ENCODE measurements at places on chromosomes 7 and 10. TPM values are rescaled to one million over a fixed set of nuclear protein-coding genes. Genes with fewer than 3 reads are reported as not detected.
A peak's percentile ranks its signal among the peaks of the same experiment; 100 is the strongest.

- H3K27me3 ChIP-seq = no peaks in the 10 kb centered on the region
- DNase-seq = no peak
- peaks cover 6% of the 10 kb centered on the region for H3K4me1 ChIP-seq
- no peak overlapping the region for H3K27ac ChIP-seq
- no peaks in the 10 kb centered on the region for H3K36me3 ChIP-seq
- no peak overlapping the region for H3K4me3 ChIP-seq
Observed at GRCh38 chr10:50613726-50614443, 9.9 kb downstream of the SGMS1 start.

DNA sequence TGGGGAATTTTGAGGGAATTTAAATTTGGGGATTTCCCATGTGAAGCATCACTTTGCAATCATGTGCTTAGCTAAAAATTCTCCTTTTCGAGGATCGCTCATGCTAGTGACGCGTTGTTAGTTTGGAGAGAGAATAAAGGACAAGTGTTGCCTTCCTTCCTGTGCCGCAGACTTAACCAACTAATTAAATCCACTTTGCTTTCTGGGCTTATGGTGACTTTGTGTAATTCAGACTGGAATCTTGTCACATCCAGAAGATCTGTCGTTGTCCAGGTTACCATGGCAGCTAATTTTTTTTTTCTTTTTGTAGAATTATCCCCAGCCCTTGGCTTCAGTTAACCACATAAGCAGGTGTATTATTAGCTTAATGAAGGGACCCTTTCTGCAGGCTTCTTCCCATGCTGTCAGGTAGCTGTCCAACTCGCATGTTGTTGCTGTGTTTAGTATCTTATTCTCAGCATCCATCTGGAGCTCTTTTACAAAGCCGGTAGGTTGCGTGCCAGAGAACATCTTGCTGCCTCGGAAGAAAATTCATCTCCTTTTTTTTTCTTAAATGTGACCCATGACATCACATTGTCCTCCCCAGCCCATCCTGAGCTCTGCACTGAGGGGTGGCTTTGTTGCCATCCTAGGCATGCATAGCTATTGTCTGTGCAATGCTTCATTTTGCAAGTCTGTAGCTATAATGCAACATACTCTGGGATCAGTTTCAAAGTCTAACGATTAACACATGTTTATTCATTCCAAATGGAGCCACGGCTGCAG, 47.2 kb upstream of the NRP1 start:
- no peak for DNase-seq
- H3K4me3 ChIP-seq = no peak overlapping the region
- H3K36me3 ChIP-seq = no peaks in the 10 kb centered on the region
- no peaks in the 10 kb centered on the region for H3K27me3 ChIP-seq

DNA sequence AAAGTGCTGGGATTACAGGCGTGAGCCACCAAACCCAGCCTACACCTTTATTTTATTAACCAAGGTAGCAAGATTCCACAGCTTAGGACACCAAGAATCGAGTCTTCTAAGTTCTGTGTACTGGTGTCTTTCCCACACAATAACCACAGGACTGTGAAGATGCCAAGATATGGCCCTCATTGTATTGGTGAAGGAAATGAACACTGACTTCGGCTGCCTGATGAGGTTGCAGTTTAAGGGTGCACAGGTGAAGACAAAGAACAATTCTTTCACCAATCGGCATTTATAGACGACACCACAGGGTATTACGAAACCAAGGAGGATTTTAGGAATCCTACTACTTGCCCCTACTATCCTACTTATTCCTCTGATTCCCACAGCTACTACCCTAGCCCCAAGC, 47.5 kb upstream of the SVOPL start:
- H3K4me1 ChIP-seq = peaks cover 5% of the 10 kb centered on the region
- no peak for DNase-seq
- H3K27ac ChIP-seq = no peak overlapping the region
- no peak overlapping the region for H3K4me3 ChIP-seq

- DNase-seq = peak; percentile 46
- no peaks in the 10 kb centered on the region for H3K36me3 ChIP-seq
- peaks cover 6% of the 10 kb centered on the region for H3K4me1 ChIP-seq
- H3K27ac ChIP-seq = no peak overlapping the region
- H3K27me3 ChIP-seq = no peaks in the 10 kb centered on the region
- H3K4me3 ChIP-seq = no peak overlapping the region
Observed at GRCh38 chr7:49852619-49853462, 79.4 kb downstream of the VWC2 start.

Gene EFCAB10
- 3.1 TPM for total RNA-seq

Gene SVOPL
- total RNA-seq = 1.1 TPM

Gene TOMM7
- total RNA-seq = 406 TPM

Measured in H1 (cell line).